ENCODE measurements at places on chromosomes 2 and 18.

DNA sequence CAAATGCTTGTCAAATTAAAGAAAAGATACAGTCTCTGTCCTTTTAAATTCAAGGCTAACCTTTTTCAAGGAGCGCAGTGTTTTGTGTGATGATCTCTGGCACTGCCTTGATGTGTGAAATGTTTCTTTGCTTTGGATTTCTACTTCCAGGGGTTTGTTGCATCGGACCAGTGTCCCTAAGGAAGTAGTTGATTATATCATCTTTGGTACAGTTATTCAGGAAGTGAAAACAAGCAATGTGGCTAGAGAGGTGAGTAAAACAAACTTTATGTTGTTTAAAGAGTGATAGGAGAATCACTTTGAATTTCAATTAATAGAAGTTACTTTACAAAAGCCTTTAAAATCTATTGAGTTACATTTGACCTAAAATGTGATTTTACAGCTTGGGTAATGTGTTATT, 28.8 kb downstream of the HADHB start:
- no peak for DNase-seq

DNA sequence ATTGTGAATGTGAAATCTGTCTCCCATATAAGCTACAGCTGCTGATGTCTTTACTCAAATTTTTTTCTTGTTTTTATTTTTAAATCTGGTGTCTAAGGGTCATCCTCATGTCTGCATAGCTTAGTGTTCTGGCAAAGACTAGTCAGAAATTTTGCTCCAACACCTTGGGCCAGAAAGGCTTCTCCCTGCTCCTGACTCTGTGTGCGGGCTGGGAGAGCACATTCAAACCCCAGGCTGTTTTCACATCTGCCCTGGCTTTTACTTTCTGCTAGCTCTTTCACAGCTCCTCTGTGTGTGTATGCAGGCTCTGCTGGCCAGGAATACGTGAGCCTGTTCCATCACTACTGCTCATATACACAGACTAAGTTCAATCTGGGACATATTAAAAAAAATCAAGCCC, 102.9 kb upstream of the RIOK3 start:
- DNase-seq = no peak

- peak; percentile 99 for DNase-seq
These were observed 174.7 kb downstream of the ACKR3 start for GRCh38 chr2:236744281-236744705.

DNA sequence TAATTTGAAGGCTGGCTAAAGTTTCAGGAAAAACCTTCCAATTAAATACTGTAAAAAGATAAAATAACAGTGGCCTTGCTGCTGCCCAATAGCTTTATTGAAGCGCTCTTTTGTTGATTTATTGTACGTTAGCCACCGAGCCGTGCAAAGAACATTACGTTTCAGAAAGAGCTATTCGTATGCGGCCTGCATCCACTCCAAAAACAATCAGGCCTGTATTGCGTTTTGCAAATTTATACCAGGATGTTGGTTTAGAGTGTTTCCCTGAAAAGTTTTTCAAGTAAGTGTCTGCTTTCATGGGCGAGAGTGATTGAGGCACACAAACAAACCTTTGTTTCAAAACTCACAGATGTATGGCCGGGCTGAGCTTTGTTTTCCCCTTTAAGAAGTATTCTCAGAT, 257.2 kb upstream of the SALL3 start:
- no peak for DNase-seq

- peak; percentile 31 for DNase-seq
These were observed 39.1 kb upstream of the FAM136A start for GRCh38 chr2:70340761-70341476.

DNA sequence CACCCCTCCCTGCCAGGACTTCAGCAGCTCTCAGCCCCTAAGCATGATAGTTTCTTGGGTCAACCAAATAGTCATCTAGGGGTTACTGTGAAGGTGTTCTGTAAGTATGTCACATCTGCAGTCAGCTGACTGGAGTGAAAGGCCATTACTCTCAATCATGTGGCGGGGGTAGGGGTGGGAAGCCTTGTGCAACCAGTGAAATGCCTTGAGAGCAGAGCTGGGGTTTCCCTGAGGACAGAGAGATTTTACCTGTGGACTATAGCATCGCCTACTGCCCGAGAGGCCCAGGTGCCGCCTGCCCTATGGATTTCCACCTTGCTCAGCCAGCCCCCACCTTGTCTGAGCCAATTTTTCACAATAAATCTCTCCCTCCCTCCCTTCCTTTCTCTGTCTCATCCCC, 20.9 kb upstream of the KLF11 start:
- DNase-seq = no peak

GRCh38 chr2:134462791-134463698, 209.2 kb downstream of the MGAT5 start:
- DNase-seq = no peak

DNA sequence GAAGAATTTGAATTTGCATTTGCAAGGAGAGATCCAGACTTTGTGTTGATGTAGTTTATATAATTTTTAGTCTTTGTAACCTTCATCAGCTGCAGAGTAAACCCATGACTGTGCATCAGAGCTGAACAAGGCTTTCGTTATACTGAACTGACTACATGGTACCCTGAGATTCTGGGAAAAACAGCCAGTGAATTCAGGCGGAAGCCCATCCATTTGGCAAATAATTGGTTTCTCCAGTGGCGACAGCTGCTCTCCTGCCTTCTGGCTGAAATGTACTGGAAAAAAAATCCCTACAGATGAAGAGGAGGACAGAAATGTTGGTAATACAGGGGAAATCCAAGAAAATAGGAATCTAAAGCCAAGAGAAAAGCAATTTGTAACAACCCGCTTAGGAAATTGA, 657.5 kb upstream of the CDH7 start:
- no peak for DNase-seq

GRCh38 chr18:44246001-44246400, 434.7 kb upstream of the SETBP1 start:
- DNase-seq = peak; percentile 9

DNA sequence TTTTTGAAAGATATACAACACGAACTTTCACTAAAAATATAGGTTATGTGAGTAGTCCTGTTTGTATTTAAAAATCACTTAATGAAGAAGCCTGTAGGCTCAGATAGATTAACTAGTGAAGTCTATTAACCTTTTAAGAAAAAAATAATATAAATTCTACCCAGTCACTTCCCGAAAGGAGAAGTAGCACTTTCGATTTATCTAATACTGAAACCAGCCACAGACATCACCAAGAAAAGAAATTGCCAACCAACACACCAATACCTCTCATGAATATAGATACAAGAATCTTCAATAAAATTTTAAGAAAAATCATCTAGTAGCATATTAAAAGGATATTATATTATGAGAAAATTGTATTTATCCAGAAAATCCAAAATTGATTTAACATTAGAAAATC, 160.5 kb downstream of the GALNT13 start:
- DNase-seq = no peak

DNA sequence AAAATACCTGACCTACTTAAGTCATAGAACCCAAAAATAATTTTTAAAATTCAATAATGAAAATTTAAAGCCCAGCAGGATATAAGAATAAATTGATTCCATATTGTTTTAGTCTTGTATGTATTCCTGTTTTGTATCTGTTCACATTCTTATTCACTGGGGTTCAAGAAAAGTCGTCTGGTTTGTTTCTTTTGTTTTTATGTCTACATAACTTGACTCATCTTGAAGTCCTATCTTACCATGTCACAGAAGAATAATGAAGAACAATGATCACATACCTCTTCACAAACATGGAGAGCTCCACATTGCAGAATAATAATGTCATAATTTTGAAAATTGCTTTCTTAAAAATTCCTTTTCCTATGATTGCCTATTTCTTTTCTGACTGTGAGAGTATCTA, 43.4 kb upstream of the LRP1B start:
- no peak for DNase-seq

- no peak for DNase-seq
These were observed 31.3 kb downstream of the ACKR3 start for GRCh38 chr2:236600892-236601291.

DNA sequence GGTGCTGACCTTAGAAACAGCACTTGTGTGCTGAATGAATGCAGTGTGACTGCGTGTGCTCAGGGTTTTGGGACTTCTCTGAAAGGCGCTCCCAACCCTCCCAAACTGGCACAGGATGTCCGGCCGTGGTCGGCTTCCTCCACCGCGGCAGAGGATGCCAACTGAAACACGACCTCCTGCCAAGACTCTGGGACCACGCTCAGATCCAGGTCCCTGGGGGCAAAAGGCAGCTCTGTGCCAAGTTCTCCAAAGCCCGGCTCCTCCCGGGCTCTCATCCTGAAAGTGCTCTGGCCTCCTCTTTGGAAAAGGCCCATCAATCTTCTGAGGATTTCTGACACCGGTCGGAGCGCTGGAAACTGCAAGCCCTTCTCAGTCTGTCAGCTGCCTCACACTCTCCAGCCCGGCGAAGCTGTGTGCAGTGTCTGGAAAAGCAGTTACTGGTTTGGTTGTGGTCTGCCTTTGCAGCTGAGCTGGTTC, 32.3 kb upstream of the ZBTB7C start:
- DNase-seq = no peak

DNA sequence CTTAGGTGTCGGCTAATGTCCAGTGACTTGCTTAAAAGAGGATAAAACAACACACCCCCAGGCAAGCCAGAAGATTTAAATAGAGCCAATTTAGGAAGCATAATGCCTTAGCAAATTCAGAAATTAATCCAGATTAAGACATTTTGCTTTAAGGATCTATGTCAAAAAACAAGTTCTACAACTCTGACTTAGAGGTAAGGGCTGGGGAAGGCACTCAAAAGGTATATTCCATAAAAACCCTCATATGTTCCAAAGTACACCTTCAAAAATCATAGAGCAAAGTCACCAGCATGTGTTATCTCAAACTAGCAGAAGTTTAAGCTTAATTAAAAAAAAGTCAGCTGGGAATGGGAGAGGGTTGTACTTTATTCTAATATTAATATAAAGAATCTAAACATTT, 206.4 kb downstream of the NOL4 start:
- DNase-seq = no peak

- DNase-seq = no peak
These were observed 7.2 kb upstream of the SIX3 start for GRCh38 chr2:44934038-44934982.

All from brain microvascular endothelial cell (primary cell).